Thyroid gland (tissue), 4 donors: ENCODE measurements at places on chromosomes 6 and 20. TPM values are rescaled to one million over a fixed set of nuclear protein-coding genes. Genes with fewer than 3 reads are reported as not detected.

Gene PRL
- total RNA-seq, result not detected

DNA sequence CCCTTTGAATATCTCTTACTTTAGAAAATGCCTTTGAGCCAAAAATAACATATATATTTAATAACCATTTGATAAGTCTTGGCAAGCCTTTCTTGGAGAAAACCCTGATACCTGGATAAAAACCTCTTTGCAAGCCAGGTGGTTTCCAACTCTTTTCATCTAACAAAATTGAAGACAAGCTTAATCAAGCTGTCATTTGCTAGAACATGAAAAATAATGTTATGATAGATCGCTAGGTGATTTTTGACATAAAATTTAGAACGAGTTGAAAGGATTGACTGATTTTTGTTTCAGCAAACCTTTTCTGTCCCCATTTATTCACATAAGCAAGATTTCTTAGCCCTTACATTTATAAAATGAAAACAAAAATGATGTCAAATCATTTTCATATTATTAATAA, 44.6 kb downstream of the ABRACL start:
- DNase-seq, result no peak

GRCh38 chr6:97501853-97502252, 218.8 kb upstream of the MMS22L start:
- DNase-seq, result no peak

- DNase-seq, result no peak
These were observed 359.2 kb upstream of the HSF2 start for GRCh38 chr6:122040261-122040660.
